ENCODE measurements at places on chromosomes 4 and X. TPM values are rescaled to one million over a fixed set of nuclear protein-coding genes. Genes with fewer than 3 reads are reported as not detected.

KDM6A gene
- total RNA-seq = 45.1 TPM

DNA sequence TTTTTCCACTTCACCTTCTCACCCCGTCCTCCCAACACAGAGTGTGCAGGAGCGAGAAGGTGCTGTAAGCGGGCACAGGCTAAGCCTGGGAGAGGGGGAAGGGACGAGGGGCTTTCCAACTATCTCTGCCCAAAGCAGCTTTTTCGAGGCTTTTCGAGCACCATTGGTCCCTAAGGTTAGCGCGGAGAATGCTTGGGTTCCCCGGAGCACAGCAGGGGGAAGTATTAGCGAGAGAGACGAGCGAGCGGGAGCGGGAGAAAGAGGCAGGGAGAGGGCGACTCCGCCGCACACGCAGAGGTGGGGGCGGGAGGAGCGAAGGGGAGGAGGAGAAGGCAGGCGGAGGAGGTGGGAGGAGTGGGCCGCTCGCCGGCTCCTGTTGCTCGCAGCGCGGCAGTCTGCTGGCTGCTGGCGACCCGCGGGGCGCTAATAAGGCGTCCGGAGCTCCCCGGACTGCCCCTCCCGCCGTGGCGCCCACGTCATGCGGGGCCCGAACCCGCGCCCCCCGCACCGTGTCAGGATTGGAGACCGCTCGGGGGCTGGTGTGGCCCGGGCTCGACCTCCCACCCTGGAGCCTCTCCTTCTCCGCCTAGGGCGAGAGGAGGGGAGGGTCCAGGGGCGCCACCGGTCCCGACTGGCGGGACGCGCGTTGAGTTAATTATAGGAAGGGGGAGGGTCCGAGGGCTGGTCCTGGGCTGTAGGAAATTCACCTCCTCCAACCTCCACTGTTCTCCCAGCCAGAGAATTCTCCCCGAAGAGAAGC is at the start of gene ADAMTS3:
TSS of gene ADAMTS3 (minus strand) at position 263 of the 760 bp plus-strand sequence. CDS start 459 bp downstream, outside the sequence.
- DNase-seq = peak; percentile 80

- peak; percentile 56 for DNase-seq
Observed at GRCh38 chrX:65985922-65986588, 53.8 kb downstream of the VSIG4 start.

- DNase-seq = no peak
Observed at GRCh38 chrX:103311399-103311780, 600 bp upstream of the BEX2 start.

DNA sequence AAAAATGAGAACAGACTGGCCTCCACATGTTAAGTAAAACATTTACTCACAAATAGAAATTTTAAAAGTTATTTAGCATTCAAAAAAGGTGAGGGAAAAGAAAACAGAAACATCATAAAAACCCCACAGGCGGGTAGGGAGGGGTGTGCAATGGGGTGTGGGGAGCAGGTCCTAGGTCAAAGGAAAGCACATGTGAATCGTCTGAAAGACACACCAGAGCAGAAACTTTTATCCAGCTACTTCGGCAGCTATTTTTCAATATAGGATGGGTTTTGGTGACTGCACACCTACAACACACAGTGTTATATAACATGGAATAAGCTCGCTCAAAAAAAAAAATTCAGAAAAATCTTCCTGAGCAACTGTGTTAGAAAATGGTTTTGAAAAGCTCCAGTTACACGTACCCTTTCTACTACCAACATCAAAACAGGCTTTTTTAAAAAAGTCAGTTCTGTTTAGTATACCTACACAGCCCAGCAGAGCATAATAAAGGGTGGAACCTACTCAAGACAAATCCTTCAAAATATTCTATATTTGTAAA is 1.6 kb downstream of the OTUD4 start:
- DNase-seq = no peak

GRCh38 chr4:40730091-40730679 is 19.6 kb upstream of the NSUN7 start:
- no peak for DNase-seq

DNA sequence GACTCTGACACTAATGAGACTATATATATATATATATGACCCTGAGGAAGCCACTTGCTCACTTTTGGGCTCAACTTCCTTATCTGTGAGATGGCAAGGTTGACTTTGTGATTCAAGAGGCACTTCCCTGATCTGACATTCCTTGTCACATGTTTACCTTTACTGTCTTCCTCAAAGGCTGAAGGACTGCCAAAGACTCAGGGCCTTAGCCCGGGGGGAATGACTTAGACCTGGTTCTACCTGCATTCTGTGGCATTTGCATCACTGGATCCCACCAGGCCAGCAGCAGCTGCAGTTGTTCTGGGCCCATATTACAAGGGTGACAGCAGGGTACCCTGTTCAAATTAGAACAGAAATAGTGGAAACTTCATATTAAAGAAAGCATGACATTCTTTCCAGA is 3.1 kb upstream of the HS6ST2 start:
- DNase-seq = no peak

- no peak for DNase-seq
Observed at GRCh38 chr4:146029939-146030710, 91.5 kb upstream of the ZNF827 start.

DNA sequence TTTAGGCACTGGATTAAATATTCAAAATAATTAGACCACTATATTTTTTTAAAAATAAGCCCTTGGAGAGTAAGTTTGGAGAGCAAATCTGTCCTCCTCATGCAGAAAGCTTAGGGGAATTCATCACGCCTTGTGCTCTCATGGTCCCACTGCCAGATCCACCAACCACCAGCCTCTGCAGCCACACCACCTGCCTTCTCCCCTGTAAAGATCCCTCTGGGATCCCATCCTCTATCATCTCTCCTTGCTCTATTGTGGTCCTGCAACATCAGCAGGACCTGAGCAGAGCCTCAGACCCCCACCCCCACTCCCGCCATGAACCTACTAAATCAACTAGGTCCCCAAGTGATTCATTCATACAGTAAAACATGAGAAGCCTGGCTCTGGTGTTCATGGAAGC is 482.6 kb upstream of the GALNT7 start:
- DNase-seq = no peak

DNA sequence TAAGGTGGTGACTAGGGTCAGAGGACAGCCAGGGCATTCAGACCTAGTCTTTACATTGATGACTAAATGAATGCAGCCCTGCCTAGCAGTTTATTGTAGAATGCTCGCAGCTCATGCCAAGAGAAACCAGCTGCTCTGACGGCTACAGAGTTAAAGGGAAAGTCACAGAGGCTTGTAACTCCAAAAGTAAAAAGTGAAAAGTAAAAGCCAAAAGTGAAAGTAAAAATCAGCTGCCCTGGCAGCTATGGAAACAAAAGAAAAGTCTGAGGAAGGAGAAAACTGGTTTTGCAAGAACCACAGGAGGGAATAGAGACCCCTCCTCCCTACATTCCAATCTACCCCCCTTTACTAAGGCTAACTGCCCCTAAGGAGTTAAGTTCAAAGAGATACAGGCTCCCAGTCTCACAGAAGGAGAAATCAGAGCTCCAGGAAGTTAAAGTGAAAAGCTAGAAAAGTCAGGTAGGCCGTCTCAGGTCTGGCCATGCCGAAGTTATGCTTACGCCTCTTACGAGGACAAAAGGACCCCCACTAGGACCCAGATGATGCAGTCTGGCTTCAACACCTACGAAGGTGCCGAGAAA is 6.0 kb downstream of the GAGE10 start:
- DNase-seq = no peak
